Activated T-cell treated with anti-CD3 and anti-CD28 coated beads for 48 hours (primary cell): ENCODE measurements at places on chromosomes 1 and 21.

GRCh38 chr21:42524341-42525028 lies 10.8 kb downstream of the SLC37A1 start:
- peak; percentile 25 for DNase-seq

DNA sequence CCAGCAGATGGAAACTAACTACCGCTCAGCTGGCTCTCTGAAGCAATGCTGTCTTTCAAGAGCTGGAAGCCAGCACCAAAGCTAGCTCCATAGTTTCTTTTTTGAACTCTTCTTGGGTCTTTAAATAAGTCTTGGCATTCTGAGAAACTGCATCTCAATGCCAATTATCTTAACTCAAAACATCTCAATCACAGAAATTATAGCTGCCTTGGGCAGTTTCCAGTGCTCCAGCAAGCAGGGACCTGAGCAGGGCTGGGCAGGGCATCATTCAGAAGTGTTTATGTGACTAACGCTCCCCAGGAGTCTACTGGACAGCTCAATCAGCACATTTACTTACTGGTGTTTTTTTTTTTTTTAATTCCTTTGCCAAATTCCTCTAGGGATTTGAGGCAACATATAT lies 18.3 kb upstream of the PADI4 start:
- no peak for DNase-seq

DNA sequence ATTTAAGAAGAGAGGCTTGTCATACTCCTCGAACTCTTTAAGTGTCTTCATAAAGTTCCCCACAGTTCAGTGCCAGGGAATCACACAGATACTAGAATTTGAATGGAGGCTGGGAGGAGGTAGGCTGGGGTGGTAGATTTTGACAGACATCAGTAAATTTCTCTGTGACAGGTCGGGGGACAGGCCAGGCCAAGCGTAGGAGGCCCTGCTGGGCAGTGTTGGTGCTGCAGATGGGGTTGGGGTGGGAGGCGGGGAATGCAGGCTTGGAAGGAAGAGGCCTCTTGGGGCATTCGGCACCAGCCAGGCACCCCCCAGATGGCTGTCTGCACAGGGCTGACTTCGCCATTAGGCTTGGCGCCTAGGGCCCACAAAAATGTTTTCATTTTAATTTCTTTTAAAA lies 84.0 kb downstream of the MAN1C1 start:
- DNase-seq = no peak

GRCh38 chr1:155946633-155947219 lies 5.3 kb downstream of the RXFP4 start:
- DNase-seq = no peak

DNA sequence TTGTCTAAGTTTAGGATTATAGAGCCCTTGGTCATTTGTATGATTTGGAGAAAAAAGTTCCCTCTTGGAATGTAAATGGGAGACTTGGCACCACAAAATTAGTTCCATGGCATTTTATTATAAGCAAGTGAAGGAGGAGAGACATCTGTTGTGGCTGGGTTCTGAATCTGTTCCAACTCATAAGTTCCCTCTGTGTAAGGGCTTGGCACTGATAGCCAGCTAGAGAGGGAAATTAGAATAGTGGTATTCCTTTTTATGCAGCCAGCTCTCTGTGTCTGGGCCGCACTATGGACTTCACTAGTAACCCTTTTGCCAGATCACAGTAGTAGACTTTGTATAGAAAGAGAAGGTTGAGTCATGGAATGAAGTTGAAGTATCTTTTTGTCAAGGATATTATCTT lies 31.1 kb downstream of the GNAI3 start:
- DNase-seq = no peak

GRCh38 chr1:119631433-119632102 lies 16.5 kb downstream of the ZNF697 start:
- DNase-seq = no peak

DNA sequence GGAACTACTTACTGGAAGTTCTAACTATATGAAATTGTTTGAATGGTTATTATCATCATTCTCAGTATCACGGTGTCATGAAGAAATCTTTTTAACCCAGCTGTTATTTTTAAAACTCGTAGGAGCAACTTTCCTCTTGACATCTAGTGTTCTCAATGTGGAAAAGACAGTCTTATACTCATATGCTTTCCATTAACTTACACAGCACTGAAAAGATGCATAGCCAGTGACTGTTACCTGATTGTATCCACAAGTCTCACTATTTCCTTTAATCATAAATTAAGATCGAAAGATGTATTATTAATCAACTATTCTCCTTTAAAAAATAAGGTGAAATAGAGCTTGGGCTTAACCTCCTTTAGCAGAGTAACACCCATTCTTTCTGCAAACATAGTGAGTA lies 59.7 kb upstream of the TNFSF4 start:
- DNase-seq = no peak
